ENCODE measurements at places on chromosomes 5 and 9. TPM values are rescaled to one million over a fixed set of nuclear protein-coding genes. Genes with fewer than 3 reads are reported as not detected.

RALGPS1 gene
- 3.6 TPM for total RNA-seq

GFRA3 gene
- total RNA-seq = not detected

DMRT3 gene
- total RNA-seq = not detected

CAPSL gene
- total RNA-seq = 0.62 TPM

DND1 gene
- not detected for total RNA-seq

NUP155 gene
- 66.1 TPM for total RNA-seq

FBP2 gene
- total RNA-seq = not detected

CMBL gene
- total RNA-seq = 11.4 TPM

ZFP37 gene
- 3.1 TPM for total RNA-seq

- DNase-seq = no peak
Measured at GRCh38 chr9:134937566-134938345, 20.0 kb upstream of the FCN1 start.

DNA sequence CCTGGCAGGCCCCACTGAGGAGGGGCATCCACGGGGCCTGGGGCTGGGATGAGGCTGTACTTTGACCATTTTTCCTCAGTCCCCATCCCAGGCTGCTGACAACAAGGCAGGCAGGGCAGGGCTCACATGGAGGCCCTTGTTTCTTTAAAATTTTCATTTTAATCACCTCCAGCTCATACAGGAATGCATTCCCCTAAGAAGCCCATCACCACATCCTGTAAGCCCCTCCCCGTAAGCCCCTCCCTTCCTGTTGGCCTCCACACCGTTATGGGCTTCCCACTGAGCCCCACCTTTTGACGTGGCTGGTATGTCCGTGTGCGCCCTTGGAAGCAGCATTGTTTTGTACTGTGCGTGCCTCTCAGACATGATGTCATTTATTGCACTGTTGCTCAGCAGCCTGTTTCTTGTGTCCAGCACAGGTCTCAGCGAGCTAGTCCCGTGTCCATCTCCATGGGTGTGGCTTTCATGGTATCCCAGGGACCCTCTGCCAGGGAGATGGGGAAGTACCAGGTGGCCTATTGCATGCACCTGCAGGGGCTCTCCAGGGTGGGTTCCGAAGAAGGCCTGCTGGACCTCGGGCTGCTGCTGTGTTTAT, 22.4 kb downstream of the PHF2 start:
- DNase-seq = no peak

DNA sequence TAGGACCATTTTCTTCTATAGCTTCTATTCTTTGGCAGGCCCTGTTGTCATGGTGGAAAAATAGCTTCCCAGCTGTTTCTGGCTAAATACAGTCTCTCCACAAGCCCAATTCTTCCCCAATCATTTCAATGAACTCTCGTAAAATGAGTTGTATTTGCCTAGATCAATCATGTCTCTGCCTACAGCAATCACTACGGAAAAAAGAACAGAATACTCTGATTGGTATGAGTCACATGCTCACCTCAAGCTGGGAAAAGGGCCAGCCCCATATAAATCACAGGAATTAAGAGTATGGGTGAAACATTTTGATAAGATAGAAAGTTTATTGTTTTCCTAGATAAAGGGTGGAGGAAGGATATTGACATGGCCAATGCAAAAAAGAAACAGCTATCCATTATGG, 711.4 kb downstream of the EFNA5 start:
- peak; percentile 42 for DNase-seq

DNA sequence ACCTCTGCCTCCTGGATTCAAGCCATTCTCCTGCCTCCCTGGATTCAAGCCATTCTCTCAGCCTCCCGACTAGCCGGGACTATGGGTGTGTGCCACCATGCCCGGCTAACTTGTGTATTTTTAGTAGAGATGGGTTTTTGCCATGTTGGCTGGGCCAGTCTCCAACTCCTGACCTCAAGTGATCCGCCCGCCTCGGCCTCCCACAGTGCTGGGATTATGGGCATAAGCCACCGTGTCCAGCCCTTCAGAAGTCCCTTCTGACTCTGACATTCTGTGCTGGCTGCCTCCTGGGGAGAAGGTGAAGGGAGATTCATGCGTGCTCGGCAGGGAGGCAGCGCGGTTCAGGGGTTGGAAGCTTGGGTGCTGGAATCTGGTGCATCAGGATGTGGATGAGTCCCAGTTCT, 28.8 kb downstream of the PRRX2 start:
- peak; percentile 78 for DNase-seq

DNA sequence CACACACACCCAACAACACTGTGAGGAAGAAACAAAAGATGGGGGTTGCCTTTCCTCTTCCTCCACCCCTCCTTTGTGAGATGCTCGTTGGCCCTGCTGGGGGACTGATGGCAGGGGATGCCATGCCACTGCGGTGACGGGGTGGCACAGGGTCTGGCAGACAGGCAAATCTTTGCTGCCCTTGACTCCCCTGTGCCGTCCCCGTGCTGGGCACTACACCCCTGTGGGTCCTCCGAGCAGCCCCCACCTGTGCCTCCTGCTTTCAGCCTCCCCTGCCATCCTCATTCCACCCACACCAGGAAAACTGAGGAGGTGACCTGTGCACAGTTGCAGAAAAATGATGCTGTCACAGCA, 40.2 kb upstream of the IER5L start:
- DNase-seq = no peak

- peak; percentile 51 for DNase-seq
Measured at GRCh38 chr9:83199240-83199639, 136.3 kb upstream of the RASEF start.

DNA sequence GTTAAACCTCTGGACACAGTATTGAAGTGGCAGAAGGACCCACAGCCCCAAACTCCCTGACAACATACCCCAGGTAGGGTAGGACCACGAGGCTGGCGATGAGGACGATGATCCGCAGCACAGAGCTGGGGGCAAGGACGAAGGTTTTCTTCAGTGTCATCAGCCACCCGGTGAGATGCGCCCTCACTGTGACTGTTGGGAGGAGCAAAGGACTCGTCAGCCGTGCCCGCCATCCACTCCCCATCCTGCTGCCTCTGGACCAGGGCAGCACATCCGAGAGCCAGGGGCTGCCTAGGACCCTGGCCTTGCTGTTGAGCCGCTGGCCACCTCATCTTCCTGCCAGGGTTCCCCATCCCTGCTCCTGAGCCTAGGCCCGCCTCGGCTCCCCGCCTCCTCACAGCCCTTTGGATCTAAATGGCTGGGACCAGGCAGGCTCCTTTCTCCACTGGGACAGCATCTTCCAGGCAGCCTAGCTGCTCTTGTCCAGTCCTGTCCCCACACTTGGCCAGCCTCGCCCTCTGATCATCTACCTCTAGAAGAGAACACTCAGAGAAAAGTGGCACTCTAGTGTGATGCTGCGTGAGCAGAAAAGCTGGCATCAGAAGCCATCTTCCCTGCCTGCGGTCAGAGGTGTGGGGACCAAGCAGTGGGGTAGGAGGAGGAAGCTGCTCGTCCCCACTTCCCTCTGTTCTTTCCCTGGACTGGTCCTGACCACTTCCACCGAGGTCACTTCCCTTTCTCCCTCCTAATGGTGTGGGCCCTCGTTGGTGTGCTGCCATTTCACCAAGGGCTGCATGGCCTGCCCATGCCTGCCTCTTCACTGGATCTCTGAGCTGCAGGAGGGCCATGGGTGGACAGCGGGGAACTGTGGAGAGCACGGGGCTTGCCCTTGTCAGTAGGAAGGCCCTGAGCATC, 49.2 kb downstream of the OTULIN start:
- DNase-seq = no peak

GRCh38 chr9:97905228-97905627, 17.1 kb downstream of the TRMO start:
- DNase-seq = no peak

GRCh38 chr9:86072394-86072877, 26.9 kb downstream of the GOLM1 start:
- DNase-seq = peak; percentile 13

GRCh38 chr5:130092991-130093390, 188.7 kb downstream of the CHSY3 start:
- DNase-seq = no peak

GRCh38 chr5:112795944-112796678, 58.4 kb downstream of the APC start:
- DNase-seq = no peak

- DNase-seq = no peak
Measured at GRCh38 chr9:137593176-137593575, 2.9 kb upstream of the ZMYND19 start.

DNA sequence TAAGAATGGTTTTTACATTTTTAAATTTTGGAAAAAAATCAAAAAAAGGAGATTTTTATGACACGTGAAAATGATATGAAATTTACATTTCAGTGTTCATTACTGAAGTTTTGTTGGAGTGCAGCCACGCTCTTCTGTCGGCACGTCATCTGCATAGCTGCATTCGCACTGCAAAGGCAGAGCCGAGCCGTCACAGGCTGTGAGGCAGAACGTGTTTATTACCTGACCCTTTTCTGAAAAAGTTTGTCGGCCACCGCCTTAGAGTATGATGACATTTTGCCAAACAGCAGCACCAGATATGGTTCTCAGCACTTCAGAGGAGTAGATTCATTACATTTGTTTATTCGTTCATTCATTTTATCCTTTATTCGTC, 24.1 kb downstream of the HRH2 start:
- no peak for DNase-seq

GRCh38 chr9:86644675-86645034, 290.4 kb upstream of the TUT7 start:
- DNase-seq = no peak

- no peak for DNase-seq
Measured at GRCh38 chr5:38453921-38454320, 102.5 kb downstream of the LIFR start.

DNA sequence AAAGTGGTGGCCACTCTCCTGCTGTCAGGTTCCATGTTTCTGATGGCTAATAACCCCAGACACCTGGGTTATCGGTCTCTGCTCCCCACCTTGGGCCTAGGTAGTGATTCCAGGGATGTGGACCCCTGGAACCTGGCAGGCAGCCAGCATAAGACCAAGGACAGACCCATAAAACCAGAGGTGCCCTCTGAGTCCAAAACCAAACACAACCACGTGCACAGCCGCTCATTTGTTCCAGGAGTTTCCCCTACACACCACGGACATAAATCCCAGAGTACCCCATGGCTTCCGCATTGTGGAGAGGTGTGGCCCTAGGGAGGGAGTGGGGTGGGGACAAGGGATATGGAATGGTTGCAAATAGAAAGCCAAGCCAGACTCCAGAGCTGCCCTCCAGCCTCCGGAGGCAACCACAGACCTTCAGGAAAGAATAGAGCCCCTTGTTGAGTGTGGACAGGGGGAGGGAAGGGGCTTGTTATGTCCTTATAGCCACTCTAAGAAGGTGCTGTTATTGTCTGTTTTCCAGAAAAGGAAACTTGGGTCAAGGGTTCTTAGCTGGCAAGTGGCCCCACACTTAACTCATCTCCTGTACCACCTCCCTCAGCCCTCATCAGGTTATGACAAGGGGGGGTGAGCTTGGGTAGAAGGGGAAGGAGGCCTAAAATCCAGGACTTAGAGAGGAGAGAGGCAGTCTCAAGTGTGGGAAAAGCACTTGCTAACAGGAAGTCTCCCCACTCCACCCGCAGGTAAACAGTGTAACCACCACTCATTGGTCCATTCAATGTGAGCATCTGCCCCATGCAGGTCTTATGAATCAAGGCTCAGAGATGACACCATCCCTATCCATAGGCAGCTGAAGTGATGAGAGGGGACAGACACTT, 23.6 kb upstream of the CYSTM1 start:
- no peak for DNase-seq

GRCh38 chr5:119597728-119598298, 31.5 kb upstream of the FAM170A start:
- DNase-seq = no peak

- no peak for DNase-seq
Measured at GRCh38 chr5:97666783-97667182, 483.7 kb upstream of the RIOK2 start.

DNA sequence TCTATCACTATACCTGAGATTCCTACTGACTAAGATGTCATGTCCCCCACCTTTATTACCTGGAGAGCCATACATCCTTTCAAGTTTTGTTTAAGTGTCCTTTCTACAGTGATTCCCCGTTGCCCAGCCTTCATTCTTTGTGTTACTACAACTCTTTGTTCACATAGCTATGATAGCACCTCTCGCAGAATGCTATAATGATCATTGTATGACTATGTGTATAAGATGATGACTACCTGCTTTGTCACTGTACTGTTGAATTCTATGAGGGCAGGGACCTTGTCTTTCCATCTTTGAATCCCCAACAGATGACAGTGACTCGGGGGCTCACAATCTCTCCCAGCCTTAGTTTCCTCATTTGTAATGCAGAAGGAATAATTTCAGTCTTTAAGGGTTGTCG, 361.2 kb downstream of the NPR3 start:
- no peak for DNase-seq

- DNase-seq = peak; percentile 5
Measured at GRCh38 chr5:53473633-53474032, 6.8 kb upstream of the FST start.

GRCh38 chr9:22009506-22009867, 382 bp upstream of the CDKN2B start:
- DNase-seq = no peak

GRCh38 chr5:159179529-159180305, 29.6 kb downstream of the RNF145 start:
- DNase-seq = no peak

GRCh38 chr5:170302653-170303501, 5.3 kb upstream of the LCP2 start:
- no peak for DNase-seq

- DNase-seq = no peak
Measured at GRCh38 chr9:99773468-99774138, 48.1 kb upstream of the NR4A3 start.

- peak; percentile 59 for DNase-seq
Measured at GRCh38 chr5:126449751-126450271, 26.6 kb downstream of the GRAMD2B start.

DNA sequence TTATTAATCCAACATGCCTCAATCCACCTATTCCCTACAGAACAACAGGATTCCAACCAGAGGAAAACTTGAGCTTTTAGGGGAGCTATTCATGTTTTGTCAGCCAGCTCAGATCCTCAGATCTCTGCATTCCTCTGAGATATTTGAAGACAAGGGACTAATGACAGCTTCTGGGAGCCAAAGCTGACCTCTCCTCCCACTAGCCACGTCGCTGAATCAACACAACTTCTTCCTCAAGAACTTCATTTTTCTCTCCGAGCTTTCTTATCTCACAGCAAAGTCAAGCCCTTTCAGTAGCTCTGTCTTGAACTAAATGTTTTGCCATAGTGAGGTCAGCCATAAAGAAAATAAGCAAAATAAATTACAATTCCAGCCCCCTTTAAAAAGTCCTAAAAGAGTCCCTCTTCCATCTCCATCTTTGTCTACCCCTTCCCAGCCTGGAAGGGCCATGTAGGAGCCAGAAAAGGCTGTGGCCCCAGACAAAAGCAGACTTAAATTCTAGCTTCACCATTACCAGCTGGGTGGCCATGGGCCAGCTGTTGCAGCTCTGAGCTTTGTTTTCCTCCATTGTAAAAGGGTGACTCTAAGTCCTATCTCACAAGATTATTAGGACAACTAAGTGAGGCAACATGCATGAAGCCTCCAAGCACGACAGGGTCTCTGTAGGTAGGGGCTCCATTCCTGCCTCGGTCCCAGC, 65.0 kb downstream of the HSD17B3 start:
- DNase-seq = no peak

DNA sequence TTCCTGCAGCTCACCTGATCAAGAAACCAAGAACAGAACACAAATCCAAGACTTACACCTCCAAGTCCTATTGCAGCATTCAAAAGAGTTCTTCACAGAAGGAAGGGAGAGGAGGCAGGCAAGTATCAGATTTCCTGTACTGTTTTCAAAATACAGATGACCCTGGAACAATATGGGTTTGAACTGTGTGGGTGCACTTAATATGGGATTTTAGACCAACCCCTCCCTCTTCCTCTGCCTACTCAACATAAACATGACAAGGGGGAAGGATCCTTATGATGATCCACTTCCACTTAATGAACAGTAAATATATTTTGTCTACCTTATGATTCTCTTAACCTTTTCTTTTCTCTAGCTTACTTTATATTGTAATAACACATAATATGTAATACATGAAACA, 104.6 kb downstream of the ELAVL2 start:
- no peak for DNase-seq
